ENCODE measurements at places on chromosomes 16 and 17.

DNA sequence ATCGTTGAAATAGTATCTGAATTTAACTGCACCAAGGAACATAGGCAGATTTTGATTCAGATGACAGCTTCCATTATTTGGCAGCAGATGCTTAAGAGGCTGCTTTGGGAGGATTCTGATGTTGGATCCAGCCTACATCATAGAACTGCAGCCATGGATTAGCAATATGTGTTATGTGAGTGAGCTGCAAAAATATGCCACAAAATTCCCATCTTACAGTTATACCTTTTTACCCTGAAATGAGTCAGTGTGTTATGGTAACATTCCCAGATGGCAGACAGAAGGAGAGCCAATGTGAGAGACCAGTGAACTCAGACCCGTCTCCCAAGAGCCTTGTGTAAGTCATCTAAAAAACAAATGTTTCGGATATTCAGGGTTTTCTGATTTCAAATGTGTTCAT is 206.1 kb downstream of the CDH13 start:
- DNase-seq: no peak

- no peak for DNase-seq
These were observed 56.9 kb downstream of the RMI2 start for GRCh38 chr16:11402051-11402744.

DNA sequence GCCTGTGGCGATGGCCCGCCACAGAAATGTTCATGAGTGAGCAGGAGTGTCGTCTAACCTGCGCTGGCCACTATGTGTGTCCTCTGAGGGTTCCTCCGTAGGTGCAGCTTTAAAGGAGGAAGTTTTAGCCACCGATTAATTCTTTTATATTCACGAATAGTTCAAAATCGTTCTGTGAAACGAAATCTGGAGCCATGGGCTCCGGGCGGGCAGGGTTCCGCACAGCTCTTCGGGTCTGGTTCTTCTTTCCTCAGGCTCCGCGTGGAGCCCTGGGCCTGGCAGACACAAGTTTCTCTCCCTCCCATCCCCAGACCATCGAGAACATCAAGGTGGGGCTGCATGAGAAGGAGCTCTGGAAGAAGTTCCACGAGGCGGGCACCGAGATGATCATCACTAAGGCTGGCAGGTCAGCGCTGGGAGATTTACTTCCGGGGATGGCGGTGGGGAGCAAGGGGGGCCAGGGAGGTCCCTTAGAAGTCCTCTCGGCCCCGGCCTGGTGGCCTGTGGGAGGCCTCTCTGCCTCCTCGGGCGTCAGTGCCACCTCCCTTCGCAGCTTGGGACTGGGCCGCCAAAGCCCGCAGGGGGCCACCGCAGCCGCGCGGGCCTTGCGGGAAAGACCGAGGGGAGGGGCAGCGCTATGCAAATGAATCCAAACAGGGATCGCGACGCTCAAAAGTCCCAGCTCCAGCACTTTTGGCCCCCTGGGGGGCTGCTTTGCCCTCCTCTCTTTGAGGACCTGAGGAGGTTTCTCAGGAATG is 5.2 kb downstream of the TBX4 start:
- no peak for DNase-seq

DNA sequence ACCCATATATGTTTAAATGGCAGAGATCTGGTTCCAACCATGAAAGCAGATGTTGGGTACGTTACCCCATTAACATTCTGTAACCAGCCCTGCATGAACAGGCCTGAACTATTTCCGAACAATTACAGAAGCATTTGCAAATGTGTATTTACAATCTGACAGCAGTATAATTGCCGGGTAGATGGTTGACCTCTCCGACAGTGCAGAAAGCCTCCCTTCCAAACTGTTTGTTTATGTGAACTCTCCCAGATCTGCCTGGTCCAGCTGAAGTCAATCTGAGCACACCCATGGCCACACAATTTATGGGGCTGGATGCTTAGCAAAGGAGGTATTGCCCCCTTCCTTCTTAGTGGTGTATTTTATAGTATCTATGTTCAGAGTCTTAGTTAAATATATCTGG is 21.8 kb downstream of the NUDT7 start:
- no peak for DNase-seq

DNA sequence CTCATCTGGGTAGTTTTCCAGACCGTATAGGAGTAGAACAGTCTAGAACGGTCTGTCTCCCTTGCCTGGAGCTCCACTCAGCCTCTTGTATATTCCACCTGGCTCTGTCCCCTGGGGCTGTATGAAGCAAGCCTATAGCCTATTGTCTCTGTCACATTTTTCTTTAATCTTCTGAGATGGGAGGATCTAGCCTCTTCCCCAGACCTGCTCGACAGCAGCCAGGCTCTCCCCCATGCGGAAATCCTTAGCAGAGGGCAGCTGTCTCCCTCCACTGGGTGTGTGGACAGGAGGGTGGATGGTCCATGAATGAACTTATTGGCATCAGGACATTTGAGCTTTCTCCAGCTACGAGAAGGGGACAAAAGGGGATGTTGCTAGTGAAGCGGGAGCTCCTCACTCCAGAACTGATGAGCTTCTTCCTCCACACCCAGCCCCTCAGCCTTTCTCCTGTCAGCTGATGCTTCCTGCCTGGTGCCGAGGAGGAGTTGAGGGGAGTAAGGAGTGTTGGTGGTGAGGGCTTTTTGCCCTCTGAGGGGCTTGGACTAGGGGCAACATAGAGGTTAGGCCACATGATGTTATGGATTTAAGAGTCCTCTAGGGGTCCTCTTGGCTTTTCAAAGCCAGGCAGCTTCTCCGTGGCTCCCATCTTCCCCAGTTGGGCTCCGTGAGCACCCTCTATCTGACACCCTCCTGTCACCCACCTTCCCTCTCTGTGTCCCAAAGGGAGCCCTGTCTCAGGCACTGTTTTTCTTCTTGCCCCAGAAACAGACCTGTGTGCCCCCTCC is 28.0 kb downstream of the ARHGAP23 start:
- no peak for DNase-seq

DNA sequence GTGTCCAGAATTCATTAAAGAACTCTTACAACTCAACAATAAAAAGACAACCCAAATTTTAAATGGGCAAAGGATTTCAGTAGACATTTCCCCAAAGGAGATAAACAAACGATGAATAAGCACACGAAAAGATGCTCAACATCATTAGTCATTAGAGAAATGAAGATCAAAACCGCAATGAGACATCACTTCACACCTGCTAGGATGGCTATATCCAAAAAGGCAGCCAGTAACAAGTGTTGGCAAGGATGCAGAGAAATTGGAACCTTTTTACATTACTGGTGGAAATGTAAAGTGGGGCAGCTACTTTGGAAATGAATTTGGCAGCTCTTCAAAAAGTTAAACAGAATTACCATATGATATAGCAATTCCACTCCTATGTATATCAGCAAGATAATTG is 42.0 kb downstream of the PITPNM3 start:
- no peak for DNase-seq

DNA sequence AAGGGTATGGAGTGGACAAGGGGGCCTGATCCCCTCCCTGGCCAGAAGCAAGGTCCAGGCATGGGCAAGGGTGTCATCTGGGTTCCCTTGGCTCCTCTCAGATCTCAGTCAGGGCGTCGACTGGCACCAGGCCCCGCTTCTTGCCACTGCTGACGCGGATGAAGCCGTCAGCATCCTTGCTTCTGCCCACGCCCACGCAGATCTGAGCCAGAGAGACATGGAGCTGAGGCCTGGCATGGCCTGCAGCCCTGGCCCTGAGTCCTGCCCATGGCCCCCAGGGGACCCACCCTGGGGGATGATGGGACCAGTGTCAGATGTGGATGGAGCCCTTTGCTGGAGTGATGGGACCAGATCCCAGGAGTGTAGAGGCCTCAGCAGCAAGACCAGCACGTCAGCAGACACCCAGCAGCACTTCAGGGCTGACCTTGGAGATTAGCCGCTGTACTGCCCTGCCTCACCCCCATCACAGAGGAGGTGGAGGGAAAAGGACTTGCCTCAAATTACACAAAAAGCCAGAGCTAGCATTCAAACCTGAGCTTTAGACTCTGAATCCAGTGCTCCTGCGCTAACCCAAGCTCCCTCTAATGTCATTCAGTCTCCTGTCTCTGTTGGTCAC is 12.2 kb downstream of the RPL19 start:
- no peak for DNase-seq

GRCh38 chr17:16974569-16975276 is 2.8 kb upstream of the TNFRSF13B start:
- DNase-seq: no peak

- DNase-seq: peak; percentile 68
These were observed 3.8 kb upstream of the C1QL1 start for GRCh38 chr17:44971776-44972483.

- DNase-seq: no peak
These were observed 544 bp downstream of the CCP110 start for GRCh38 chr16:19524356-19524615.

DNA sequence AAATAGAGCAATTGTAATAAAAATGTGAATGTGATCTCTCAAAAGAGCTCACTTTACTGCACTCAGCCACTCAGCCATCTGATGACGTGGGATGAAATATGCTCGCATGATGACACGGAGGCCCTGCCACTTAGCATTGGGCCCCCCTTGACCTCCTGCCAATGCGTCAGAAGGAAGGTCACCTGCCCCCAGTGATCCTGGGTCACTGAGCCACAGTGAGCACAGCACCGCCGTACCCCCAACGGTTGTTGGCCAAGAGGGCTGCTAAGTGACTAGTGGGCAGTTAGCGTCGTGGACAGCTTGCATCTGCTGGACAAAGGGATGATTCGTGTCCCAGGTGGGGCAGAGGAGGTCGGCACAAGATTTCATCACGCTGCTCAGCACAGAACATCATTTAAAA is 22.9 kb downstream of the ZC3H18 start:
- no peak for DNase-seq

GRCh38 chr17:39352511-39352910 is 48.9 kb downstream of the FBXL20 start:
- DNase-seq: no peak

GRCh38 chr17:50816771-50817751 is 18.3 kb upstream of the WFIKKN2 start:
- DNase-seq: peak; percentile 45

- DNase-seq: no peak
These were observed 12.9 kb downstream of the CMC2 start for GRCh38 chr16:80993834-80994233.

DNA sequence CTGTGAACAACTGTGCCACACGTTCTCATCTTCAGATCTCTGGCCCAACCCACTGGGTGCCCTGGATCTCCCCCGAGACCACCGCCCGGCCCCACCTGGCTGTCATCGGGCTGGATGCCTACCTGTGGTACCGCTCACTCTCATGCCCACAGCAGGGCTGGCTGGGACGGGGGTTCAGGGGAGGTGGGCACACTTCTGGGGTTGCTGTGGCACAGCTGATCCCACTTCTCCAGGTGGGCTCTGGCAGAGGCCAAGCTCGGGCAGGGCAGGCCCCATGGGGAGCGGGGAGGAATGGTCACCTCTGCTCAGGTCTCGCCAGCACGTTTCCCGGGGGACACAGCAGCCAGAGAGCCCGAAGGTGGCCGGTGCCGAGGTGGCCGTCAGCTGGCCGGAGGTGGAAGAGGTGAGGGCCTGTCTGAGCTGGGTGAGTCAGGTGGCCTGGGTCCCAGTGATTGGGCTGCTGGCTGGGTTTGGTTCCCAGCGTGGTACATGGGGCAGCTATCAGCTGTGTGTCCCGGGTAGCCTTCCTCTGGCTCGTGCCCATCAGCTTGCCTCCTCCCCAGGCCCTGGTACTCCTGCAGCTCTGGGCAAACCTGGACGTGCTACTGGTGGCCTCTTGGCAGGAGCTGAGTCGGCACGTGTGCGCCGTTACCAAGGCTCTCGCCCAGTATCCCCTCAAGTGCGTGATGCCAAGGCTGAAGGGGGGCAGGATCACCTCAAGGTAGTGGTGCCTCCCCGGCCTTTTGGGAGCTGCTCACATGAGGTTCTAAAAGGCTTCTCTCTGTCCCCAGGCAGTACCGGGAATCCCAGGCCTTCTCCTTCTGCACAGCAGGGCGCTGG is 2.3 kb upstream of the MRPS34 start:
- DNase-seq: no peak

- DNase-seq: no peak
These were observed 30.6 kb downstream of the LYRM1 start for GRCh38 chr16:20931066-20931600.

DNA sequence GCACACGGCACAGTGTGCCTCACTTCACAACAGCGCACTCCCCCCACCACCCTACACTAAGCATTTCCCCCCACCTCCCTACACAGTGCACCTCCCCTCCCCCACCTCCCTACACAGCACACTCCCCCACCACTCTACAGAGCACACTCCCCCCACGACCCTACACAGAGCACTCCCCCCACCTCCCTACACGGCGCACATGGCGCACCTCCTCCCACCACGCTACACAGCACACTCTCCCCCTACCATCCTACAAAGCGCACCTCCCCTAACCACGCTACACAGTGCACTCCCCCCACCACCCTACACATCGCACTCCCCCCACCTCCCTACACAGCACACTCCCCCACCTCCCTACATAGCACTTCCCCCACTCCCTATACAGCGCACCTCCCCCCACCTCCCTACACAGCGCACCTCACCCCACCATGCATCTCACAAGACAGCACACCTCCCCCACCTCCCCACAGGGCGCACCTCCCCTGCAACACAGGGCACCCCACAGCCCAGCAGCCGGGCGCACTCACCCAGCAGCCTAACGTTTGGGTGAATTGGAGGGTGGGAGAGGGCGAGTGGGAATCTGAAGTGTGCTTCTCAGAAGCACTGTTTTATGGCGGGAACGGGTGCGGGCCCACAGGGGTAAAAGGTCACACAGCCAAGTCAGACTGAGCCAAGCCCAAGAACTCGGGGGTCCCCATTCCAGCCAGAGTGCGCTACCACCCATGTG is 10.3 kb downstream of the KNOP1 start:
- DNase-seq: no peak

GRCh38 chr17:8577868-8578267 is 52.7 kb downstream of the MYH10 start:
- no peak for DNase-seq

DNA sequence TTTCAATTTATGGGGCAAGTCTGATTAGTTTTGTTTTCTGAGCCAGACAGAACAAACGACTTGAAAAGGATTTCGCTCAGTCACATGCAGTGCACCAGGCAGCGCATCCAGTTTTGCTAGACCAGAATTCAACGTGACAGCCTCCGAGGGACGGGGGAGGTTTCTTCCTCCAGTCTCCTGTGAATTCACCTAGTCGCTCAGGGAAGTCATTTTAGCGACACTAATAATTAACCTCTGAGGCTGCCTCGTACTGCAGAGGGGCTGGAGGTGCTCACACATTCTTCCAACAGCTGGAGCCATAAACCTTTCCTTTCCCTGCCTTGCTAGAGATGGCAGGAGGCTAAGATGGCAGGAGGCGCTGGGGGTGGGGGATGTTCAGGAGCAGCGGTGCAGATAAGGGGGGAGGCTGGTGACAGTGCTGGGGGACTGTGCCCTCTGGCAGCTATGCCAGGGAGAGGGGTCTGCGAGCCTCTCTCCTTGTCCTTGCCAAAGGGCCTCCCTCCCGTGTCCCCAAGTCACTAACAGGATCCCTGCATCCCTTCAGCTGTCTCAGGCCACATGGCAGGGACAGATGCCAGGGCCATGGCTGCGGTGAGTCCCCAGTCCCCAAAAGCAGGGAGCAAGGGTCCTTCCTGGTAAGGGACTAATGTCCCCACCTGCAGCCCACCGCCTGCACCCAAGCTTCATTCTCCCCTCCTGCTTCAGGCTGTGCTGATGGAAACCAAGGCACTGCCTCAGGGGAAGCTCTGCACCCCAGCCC is 24.0 kb downstream of the MXRA7 start:
- DNase-seq: no peak
